ENCODE measurements at places on chromosomes 2 and 18.
A peak's percentile ranks its signal among the peaks of the same experiment; 100 is the strongest.

GRCh38 chr2:138028538-138028937 is 64.3 kb downstream of the HNMT start:
- no peak for DNase-seq

DNA sequence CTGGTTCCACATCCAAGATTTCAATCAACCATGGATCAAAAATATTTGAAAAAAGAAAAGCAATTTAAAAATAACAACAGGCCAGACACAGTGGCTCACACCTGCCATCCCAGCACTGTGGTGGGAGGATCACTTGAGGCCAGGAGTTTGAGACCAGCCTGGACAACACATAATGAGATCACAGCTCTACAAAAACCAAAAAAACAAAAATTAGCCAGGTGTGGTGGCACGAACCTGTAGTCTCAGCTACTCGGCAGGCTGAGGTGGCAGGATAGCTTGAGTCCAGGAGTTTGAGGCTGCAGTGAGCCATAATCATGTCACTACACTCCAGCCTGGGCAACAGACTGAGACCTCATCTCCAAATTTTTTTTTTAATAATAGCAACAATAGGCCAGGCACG is 13.4 kb upstream of the SPATA3 start:
- no peak for DNase-seq

DNA sequence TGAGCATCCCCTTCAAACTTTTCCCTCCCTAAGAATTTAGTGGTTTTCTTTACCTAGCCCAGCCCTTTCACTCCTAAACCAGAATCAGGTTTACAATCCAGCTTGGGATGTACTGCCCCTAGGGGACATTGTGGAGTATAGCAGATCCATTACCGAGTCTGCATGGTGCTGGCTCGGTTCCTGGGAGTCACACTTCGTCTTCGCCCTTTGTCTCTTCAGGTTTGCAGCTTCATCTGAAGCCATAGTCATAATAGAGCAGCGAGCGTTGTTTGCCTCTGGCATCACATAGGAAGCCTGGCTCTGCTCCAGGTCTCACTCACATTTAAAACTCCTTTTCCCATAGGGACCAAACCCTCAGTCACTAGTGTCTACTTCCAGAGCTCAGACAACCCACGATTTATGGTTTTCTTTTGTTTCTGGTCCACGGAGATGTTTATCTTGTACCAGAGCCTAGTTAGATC is 16.8 kb upstream of the LYPD6 start:
- peak; percentile 41 for DNase-seq

GRCh38 chr2:9001229-9001628 is 2.3 kb downstream of the MBOAT2 start:
- no peak for DNase-seq

- no peak for DNase-seq
Measured at GRCh38 chr2:42752314-42752713, 11.6 kb downstream of the OXER1 start.

GRCh38 chr2:192148620-192149321 is 46.0 kb downstream of the TMEFF2 start:
- peak; percentile 83 for DNase-seq

DNA sequence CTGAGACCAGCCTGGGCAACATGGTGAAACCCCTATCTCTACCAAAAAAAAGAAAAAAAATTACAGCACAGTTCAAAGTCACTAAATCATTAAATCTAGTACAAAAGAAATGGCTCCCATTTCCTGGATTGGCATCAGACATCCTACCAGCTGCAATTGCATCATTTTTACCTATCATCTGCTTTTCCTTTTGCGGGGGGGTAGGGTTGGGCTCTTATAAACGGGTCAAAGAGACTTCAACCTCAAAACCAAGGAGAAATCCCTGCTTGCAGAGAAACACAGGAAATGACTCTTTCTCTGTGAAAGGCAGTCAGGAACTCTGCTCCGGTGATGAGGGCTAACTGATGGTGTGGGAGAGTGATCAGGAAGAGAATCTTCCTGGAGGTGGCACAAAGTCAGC is 45.3 kb upstream of the RFX8 start:
- DNase-seq: peak; percentile 49

GRCh38 chr2:22375096-22375495 is 1009.9 kb upstream of the KLHL29 start:
- no peak for DNase-seq

DNA sequence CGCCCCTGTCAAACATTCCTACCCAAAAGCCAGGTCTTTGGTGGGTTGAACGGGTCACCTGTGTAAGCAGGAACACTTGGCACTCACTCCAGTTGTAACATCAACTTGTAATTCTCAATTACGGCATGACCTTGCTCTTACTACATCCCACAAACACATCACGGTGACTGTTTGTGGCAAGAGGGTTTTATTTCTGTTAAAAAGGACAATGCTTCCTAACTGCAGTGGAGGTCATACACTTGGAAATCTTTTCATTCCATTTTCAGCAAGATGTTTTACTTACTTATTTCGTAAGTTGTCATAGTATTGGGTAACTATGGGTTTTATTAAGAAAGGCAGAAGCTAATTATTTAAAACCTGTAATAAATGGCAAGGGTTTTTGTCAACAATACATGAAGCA is 126.1 kb downstream of the ZNF516 start:
- DNase-seq: no peak

- no peak for DNase-seq
Measured at GRCh38 chr2:181780657-181781056, 100.3 kb upstream of the NEUROD1 start.

DNA sequence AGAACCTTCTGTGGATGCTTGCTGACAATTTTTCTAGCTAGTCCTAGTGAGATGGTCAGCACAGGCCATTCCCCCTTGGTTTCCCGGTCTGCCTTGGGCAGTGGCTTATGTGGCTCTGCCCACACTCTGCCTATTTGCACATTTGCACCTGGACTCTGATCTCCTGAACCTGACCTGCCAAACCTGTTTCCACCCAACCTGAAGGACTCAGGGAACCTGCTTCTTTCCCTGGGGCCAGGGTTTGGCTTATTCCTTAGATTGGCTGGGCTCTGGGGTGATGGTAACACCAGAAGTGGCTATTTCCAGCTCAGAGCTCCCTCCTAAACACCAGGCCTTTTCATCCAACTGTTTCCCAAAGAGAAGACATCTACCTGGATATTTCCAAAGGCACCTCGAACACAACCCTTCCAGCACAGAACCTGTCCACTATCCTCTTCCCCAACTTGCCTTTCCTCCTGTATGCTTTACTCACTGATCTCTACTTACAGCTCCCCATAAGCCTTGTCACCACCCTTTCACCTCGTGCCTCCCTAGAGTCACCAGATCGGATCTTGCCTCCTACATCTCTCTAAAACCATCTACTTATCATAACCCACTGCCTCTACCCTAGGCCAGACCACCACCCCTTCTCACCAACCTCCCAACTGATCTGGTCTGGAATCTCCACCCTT is 5.8 kb upstream of the MTA3 start:
- DNase-seq: no peak

DNA sequence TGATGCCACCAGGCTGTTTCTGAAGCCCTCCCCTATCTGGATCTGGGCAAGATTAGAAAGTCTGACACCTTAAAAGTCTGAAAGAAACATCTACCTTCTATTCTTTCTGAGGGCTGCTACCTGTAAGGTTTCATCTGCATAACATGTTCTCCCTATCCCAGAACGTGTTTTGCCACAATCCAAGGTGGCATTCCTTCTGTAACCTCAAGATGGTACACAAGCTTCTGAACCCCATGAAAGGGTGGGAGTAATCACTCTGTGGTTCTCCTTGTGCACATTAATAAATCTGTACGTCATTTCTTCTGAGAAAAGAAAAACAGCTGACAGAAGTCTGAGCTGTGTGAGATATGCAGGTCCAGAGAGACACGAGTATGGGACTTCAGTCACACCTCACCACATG is 41.8 kb upstream of the MSH6 start:
- no peak for DNase-seq

DNA sequence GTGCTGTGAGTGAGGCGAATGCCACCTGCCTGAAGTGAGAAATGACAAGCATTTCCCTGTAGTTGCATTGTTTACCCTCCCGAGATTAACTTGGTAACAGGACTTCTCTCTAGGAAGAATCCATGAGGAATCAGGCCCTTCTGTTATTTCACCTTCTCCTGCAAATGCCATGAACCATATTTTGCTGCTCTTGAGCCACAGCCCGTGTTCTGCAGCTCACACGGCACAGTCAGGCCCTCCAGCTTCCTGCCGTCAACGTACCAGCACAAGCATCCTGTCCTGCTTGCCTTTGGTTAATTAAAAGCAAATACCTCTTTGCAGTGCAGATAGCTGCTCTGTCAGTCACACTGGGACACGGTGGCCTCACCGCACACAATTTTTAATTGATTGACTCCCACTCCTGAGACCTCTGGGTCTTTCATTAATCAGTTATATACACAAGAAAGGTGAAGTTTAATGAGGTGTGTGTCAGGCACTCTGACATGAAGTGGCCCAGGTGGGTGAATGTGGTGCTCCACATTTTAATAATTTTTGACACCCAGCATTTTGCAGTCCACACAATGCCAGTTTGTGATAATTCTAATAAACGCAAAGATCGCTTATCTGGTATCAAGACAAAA is 95.3 kb upstream of the ASB18 start:
- DNase-seq: no peak

DNA sequence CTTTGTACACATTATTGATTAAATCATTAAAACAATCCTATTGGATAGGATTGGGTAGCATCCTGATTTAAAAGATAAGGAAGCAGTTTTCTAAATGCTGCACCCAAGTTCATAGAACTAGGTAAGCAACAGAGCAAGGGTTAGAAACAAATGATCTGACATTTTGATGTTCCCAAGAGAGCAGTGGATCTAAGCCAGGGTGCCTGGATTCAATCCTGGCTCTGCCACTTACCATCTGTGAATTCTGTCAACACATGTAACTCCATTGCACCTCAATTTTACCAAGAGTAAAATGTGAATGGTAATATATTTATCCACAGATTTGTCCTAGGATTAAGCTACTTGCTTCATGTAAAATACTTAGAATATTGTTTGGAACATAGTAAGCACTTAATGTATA is 982.6 kb upstream of the FANCL start:
- DNase-seq: no peak

GRCh38 chr18:49650426-49650891 is 88.6 kb downstream of the LIPG start:
- DNase-seq: no peak

DNA sequence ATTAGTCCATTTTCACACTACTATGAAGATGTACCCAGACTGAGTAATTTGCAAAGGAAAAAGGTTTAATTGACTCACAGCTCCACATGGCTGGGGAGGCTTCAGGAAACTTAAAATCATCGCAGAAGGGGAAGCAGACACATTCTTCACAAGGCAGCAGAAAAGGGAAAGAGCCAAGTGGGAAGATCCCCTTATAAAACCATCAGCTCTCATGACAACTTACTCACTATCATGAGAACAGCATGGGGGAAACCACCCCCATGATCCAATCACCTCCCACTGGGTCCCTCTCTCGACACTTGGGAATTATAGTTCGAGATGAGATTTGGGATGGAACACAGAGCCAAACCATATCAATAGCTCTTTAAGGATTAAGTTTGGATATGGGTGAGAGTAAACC is 246.1 kb upstream of the CYRIA start:
- DNase-seq: no peak

GRCh38 chr18:52334896-52335295 is 5.1 kb upstream of the DCC start:
- peak; percentile 83 for DNase-seq

DNA sequence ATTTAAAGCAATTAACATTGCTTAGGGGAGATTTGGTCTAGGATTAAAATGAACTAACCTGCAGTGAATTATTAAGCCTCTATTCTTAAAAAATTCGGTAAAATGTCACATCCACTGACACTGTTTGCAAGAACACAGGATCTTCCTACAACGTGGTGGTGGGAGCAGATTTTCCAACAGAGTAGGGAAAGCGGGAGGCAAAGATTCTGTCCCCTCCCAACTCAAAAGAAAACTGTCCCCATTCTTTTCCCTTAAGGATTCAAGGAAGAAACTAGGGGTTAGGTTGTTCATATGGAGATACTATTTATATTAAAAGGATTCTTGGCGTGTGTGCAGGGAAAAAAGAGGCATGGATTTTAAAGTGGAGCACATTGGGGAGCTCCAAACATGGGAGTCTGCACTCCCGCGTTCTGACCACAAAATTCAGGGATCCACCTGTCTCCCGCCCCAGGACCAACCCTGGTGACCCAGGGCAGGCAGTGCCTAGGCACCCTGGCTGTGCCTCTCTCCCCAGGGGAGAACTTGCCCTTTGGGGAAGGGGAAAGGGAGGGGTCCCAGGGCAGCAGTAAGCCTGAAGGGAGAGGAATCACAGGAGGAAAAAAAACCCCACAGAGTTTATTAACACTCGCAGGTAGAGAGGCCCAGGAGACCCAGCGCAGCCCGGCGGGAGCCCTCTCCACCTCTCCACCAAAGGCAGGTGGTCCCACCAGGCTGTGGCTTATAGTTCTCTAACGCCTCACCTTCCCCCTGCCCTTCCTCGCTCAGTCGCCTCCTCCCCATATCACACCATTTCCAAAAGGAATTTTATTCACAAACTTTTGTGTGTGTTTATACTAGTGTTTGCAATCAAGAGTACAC is 2.3 kb downstream of the PTGR3 start:
- DNase-seq: no peak

GRCh38 chr2:11876436-11876835 is 130.0 kb downstream of the LPIN1 start:
- DNase-seq: no peak

DNA sequence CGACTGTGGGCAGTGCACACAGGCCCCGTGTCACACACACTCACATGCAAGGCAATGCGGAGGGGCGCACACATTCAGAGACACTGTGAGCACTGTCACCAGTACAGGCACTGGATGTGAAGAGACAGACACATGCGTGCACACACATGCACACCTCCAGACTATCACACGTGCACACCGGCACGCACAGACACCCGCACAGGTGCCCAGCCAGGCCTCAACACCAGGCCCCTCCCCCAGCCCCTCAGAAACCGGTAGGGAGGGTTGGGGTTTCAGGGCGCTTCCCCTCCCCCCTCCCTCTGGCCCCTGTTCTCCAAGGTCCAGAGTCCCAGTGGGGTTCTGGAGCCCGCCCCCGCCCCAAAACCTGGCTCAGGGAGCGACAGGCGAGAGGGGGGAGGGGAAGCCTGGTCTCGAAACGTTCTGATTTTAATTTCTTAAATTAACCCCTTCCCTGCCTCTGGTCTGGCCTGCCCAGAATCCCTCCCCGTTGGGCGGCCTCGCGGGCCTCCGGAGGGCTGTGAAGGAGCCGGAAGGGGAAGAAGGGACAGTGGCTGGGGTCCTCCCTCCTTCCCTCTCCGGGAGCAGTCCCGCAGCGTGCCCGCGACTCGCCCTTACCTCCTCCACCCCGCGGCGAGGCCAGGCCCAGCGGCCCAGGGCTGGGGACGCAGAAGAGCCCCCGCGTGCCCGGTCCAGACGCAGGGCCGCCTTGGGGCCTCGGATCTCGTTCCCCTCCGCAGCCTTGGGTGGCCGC is 558 bp downstream of the FBXO41 start:
- no peak for DNase-seq

DNA sequence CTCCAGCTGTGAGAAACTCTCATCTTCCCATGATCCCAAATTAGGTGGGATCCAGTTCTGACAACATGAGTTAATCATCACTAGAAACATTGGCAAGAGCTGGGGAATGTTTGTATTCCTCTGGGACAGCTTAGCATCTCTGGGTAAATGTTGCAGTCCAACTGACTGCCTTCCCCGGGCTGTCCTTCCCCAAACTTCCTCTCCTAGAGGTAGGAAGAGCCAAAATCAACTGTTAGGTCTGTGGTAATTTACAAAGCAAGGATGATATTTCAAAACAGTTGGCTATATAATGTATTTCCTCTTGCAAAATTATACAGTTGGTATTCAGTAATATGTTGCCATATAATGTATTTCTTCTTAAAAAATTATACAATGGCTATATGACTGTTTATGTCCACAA is 148.5 kb downstream of the MGAT5 start:
- DNase-seq: peak; percentile 90
